GM20000 (cell line): ENCODE measurements at places on chromosomes 7 and 10.

DNA sequence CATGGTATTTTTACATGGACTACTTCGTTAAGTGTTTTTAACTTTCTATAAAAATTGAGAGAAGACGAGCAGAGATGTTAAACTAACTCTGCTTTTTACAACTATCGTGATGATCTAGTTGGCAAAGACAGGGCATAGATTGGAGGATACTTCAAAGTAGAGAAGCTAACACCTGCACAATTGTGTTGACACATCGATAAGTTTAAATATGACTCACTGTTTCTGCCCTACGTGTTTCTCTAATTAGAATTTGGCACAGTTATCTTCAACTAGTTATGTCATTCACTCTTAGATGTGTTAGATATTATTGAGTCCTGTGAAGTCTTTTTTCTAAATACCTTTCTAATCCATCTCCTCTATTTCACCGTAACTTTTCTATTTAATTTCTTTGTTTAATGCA lies 68.5 kb upstream of the FERD3L start:
- DNase-seq: no peak

DNA sequence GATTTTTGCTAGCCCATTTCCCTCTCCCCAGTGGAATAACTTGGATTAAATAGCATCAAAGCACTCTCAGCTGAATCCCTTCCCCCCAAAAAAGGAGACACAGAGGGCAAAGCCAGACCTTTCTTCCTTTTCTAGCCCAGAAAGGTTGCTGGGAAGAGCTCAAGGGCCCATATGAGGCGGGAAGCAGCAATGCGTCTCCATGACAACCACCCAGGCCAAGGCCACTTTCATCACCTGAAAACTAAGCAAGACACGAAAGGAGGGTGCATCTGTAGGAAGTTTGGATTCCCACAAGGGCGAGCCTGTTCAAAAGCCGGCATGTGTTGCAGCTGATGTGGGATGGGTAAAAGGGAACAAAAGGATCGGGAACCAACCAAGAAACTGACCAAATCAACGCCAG lies 229.1 kb downstream of the PLXNA4 start:
- DNase-seq: no peak

DNA sequence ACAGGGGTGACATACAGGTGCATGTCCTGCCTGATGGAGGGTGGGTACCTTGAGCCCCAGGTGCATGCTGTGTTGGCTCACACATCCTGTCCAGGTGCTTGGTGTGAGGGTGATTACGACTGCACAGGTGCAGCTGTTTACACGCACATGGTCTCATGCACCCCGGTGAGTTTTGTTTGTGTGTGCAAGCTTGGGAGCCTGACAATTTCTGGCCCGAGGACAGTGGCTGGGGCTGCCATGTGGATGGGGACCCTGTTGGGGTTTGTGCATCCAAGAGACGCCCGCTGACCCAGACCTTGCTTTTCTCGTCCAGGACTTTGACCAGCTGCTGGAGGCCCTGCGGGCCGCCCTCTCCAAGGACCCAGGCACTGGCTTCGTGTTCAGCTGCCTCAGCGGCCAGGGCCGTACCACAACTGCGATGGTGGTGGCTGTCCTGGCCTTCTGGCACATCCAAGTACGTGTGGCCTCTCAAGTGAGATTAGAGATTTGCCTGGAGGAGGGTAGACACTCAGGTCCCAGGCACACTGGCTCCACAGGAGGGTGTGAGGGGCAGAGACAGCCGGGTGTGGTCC lies 61.7 kb downstream of the PRF1 start:
- no peak for DNase-seq

DNA sequence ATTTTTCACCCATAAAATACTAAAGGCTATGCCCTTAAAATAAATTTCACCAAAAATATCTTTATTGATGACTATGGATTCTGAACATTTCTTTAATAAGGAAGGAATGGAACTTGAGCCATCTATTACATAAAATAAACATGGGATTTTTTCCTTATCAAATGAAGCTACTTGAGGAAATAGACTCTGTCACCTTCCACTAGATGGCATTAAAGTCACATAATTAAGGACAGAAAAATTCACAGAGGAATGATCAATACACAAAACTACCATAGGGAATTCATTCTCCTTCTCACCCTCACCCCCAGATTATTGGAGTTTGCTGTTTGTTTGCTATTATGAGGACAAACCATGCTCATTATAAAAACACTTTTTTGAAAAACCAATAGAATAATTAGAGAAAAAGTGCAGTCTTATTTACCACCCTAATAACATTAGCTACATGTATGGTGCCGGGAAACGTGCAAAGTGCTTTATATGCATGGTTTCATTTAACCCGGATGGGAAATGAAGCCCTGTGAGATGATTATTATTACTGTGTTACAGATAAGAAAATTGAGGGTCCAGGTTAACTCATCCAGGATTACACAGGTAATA lies 21.1 kb upstream of the FOXI2 start:
- peak; percentile 21 for DNase-seq

GRCh38 chr7:49125246-49125645 lies 200.9 kb downstream of the CDC14C start:
- no peak for DNase-seq

DNA sequence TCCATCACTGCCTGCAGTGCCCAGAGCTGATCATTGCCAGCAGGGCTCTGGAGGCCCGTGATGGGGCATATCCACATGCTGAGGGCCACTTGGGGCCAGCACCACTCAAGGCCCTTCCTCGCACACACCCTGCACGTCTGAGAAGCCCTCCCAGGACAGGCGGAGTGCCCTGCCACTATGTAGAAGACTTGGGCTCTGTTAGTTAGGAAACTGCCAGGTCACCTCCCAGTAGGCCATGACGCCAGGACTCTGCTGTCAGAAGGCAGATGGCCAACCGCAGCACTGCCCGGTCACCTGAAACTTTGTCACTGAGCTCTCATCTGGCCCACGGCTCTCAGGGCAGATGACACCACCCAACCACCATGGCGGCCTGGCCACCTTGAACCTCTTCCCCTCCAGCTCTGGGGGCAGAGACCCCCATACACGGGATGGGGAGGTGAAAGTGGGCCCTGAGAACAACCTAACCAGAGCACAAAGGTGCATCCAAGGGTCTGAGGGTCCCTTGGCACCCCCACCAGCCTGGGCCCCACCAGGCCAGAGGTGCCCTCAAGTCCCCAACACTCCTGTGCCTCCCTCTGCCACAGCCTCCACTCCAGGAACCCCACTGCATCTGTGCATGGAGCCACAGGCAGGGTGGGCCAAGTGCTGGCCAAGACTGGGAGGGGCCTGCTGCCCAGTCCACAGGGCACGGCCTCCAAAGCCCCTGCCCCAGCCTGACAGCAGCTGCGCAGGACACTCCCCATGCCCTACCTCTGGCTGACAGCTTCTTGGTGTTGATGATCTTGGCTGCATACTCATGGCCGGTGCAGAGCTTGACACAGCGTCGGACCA lies 41.8 kb downstream of the CAMK2B start:
- DNase-seq: no peak

GRCh38 chr7:132907380-132907940 lies 174.4 kb downstream of the CHCHD3 start:
- no peak for DNase-seq

DNA sequence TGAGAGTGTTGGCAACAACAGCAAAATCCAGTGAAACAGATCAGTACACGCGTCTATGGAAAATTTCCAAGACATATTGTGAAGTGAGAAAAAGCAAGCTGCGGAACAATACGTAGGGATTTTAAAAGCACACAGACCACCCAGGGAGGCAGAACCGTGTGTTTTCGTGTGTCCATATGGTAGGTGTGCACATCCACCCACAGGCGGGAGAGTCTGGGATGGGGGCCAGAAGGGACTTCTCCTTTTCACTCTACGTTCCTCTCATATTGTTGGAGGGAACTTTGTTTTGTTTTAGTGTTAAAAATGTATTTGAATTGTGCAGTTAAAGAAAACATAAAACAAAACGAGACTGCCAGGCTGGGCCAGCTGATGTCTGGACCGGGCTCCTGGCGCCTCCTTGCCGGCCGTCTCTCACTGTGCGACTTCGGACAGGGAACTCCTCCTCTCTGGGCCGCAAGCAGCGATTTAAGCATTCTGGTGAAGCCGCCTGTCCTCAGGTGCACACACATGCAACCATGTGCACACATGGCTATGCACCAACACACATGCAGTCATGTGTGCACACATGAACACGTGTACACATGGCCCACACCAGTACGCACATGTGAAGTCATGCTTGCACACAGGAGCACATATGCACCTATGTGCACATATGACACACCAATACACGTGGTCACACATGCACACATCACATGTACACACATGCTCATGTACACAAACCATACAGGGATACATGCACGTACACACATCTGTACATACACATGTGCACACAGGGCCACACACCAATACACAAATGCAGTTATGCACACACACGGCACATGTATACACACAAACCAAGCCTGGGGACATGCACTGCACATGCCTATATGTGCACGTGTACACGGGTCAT lies 141.1 kb downstream of the ELFN1 start:
- DNase-seq: no peak
